ENCODE measurements at places on chromosomes 12 and 14. TPM values are rescaled to one million over a fixed set of nuclear protein-coding genes. Genes with fewer than 3 reads are reported as not detected.
A peak's percentile ranks its signal among the peaks of the same experiment; 100 is the strongest.

DNA sequence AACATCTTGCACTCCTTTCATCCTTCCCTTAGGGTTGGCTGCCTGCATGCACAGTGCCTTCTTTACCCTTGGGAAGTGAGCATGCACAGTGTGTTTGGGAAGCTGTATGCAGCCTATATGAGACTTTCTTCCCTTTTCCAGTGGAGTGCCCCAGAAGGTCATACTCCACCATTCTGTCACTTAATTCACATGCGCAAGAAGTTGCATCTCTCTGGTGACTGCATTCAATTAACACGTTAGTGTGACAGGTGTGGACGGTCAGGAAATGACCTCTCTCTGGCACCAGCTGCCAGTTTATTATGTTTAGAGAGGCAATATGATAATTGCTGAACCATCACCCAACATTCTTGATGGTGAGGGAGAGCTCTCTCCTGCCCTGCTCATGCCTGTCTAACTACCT lies 770.0 kb downstream of the FLRT2 start:
- DNase-seq: no peak

TEX52 gene
- total RNA-seq: not detected

ASB2 gene
- total RNA-seq: 0.54 TPM

ARMH4 gene
- 47.2 TPM for total RNA-seq

CD69 gene
- 0.64 TPM for total RNA-seq

PPP1R1A gene
- total RNA-seq: 12.8 TPM

DNA sequence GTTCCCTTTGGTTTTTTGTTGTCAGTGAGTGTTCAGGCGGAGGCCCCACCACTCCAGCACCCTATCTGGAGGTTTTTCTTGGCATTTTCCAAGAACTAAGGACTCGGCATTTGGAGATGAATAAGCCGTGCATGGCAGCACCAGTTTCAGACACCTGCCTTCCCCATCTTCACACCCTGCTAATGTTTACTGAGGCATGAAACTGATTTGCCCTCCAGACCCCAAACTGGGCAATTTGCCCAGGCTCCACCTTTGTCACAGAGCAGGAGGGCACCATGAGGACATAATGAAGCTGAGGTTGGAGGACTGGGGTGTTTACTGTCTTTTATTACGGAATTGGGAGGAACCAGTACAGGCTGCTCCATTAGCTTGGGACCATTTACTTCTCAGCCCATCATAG lies 113.4 kb downstream of the LGMN start:
- DNase-seq: no peak

GRCh38 chr12:7212678-7213077 lies 23.2 kb downstream of the PEX5 start:
- no peak for DNase-seq

DNA sequence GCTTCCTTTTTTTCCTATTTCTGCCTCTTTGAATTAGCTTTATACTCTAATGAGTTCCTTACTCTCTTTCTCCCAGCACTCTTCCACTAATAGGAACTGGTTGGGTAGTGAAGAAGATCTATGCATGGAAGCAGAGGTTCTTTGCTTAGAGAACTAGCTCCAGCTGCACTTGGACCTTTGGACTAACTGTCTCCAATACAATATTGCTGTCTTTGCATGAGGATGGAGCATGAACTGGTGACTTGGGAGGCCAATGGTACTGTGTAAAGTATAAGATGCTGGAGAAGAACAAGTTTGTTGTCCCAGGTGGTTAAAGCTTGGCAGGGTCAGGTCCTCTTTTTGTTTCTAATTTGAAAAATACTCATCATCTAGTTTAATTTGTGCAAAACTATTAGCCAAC lies 2.4 kb upstream of the GLS2 start:
- DNase-seq: no peak

DNA sequence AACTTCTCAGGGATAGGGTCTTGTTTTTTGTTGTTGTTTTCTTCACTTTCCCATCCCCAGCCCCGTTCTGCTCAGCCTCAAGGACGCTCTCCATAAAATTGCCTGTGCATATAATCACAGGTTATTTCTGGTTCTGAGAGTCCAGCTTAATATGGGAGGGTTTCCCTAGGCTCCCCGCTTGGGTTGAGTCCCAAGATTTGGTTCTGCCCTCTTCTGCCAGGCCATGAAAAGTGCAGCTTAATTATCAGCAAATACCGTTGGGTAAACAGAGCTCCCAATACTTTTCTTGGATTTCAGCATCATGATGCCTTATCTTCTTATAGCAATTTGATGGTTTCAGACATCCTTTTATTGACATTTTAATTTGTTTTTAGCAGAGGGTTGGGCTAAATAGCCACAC lies 75.6 kb downstream of the GRIN2B start:
- DNase-seq: no peak

- DNase-seq: peak; percentile 17
Observed at GRCh38 chr14:21711360-21711961, 37.8 kb upstream of the OR4E1 start.

DNA sequence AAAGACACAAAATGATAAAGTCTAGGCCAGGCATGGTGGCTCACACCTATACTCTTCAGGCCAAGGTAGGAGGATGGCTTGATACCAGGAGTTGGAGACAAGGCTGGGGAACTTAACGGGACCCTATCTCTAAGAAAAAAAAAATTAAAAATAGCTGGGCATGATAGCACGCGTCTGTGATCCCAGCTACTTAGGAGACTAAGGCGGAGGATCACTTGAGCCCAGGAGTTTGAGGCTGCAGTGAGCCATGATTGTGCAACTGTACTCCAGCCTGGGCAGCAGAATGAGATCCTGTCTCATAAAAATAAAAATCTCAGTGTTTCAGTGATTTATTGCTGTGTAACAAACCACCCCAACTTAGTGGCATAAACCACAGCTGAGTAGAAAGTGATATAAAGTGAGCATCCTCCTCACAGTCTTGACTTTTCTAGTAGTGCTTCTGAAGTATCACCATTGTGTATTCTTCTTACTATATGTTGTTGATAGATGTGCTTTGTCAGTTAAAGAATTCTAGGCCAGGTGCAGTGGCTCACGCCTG lies 10.6 kb upstream of the ATF1 start:
- no peak for DNase-seq

GRCh38 chr14:40911141-40911540 lies 695.5 kb upstream of the LRFN5 start:
- DNase-seq: no peak

TAS2R19 gene
- 26.3 TPM for total RNA-seq

SRGAP1 gene
- total RNA-seq: 39.0 TPM

GRCh38 chr14:86527312-86527711 lies 997.4 kb downstream of the FLRT2 start:
- no peak for DNase-seq

ZC2HC1C gene
- 1.1 TPM for total RNA-seq

DNA sequence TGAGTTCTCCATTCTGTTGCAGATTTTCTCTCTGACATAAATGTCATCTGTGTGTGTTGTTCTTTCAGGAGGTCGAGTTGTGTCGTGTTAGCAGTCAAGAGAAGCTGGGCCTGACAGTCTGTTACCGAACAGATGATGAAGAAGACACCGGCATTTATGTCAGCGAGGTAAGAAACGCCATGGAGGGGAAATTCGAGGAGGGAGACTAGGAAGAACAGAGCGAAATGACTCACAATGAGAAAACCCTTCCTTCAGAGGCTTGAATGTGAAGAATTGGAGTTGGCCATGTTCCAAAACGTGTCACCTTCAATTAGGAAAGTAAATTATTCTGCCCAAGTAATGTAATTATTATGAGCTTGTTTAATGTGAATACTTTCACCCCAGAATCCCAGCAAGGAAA lies 364.5 kb downstream of the PDZRN4 start:
- no peak for DNase-seq

RND1 gene
- total RNA-seq: 10.8 TPM

GRCh38 chr14:24343795-24344660 lies 4.2 kb upstream of the RIPK3 start:
- DNase-seq: no peak

SLC17A8 gene
- total RNA-seq: 8.8 TPM

- DNase-seq: no peak
Observed at GRCh38 chr14:65321370-65321875, 91.1 kb upstream of the FUT8 start.

DNA sequence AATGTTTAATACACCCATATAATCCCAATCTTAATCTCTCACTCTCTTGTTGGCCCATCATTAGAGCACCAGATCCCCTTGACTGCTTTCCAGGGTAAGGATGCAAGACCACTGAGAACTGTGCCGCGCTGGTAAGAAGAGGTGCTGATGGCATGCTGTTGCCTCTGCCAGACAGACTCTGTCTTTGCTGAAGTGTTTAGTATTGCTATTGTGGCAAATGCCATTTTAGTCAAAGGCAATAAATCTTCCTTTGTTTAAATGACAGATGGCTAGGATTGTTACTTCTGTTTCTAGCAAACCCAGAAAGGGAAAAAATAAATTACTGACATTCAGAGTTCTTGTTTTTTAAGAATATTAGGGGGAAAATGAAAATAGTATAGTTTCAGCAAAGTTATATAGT lies 152.3 kb downstream of the MON2 start:
- DNase-seq: no peak

DNA sequence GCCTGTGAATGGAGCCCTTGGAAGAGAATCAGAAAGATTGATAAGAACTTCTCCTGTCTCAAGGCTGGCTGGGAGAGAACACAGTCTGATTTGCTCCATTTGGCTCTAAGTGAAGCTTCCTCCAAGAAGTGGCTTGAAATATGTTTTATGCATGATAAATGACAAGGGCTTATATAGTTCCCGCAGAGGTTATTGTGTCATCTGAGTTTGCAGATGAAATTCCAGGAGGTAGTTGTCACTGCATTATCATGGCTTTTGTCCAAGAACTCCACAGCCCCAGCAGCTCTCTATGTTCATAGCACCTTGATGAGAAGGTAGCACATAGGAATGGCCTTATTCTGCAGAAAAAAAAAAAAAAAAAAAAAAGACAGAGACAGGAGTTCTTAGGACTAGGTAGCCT lies 108.5 kb downstream of the DACT1 start:
- DNase-seq: no peak

GRCh38 chr14:74504412-74504811 lies 10.8 kb downstream of the ISCA2 start:
- DNase-seq: no peak

MYL2 gene
- total RNA-seq: not detected

DNA sequence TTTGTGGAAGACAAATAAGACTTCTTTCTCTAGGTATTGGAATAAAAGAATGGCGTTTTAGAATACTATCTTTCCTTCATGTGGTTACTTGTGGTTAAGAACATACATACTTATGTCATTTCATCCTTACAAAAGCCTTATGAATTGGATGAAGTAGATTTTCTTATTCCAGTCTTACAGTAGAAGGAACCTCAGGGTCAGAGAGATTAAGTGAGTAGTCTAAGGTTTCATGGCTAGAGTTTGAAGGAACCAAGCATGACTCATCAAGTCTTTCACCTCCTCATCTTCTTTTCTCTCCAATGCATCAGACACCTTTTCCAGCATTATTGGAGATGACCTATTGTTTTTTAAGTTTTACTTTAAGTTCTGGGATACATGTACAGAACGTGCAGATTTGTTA lies 92.9 kb upstream of the NEDD1 start:
- DNase-seq: no peak

LRRC9 gene
- 6.9 TPM for total RNA-seq

GRCh38 chr12:11756022-11756421 lies 106.5 kb downstream of the ETV6 start:
- no peak for DNase-seq

STAT6 gene
- 7.6 TPM for total RNA-seq

- DNase-seq: no peak
Observed at GRCh38 chr12:113932381-113933196, 33.5 kb downstream of the RBM19 start.
